IPS DF 6.9 (cell line): ENCODE measurements at places on chromosomes 3 and 15.

- no peak for DNase-seq
Measured at GRCh38 chr3:194259982-194260766, 91.0 kb downstream of the CPN2 start.

- no peak for DNase-seq
Measured at GRCh38 chr15:83318861-83319415, 34.5 kb upstream of the BNC1 start.

DNA sequence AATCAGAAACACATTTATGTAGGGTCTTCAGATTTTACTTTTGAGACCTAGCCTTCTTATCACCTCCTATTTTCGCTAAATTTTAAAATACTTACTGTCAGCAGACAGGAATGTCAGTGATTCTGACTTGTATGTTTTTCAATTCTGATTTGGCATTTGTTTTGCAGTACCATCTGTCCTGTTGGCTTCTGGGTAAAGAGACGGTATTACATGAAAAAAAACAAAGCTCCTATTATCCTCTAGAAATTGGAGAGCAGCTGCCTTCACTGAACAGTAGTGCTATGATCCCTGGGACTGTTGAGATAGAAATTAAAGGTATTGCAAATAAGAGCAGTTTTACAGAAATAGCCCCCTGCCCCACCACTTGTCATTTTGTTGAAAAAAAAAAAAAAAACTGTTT lies 8.4 kb downstream of the ARMC8 start:
- no peak for DNase-seq

- DNase-seq: no peak
Measured at GRCh38 chr3:63779227-63779626, 39.9 kb upstream of the C3orf49 start.

DNA sequence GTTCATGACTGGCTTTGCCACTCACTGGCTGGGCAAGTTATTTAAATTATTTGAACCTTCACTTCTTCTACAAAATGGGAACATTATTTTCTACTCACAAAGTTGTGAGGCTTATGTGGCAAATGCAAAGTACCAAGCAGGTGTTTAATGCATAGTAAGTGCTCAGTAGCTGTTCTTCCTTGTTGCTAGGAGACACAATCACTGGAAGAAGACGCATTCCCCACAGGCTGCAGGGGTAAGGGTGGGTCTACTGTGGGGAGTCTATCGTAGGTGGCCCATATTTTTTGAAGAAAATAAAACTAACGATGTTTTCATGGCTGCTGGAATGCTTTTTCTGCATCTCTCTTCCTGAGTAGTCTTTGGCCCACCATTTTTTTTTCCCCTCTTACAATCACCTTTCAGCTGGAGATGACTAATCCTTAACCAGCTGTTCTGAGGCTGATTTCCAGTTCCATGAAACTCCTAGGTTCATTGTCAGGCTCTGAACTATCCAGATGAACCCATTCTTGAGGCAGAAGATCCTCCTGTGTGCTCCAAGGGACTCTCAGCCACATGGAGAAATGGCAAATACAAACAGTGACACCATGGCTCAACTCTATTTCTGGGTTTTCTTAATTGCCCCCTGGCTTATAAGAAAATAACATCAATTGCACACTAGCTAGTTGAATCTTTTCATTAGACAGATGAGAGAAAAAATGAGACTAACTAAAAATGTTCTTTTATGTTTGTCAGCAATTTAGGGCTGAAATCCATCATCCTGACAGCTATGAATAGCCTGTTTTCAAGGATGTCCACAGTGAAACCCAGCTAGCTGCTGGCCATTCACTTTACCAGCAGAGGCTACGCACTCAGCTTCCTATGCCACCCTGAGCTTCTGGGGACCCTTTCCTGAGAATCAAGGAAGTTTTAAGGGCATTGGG lies 108.3 kb upstream of the ETV5 start:
- no peak for DNase-seq

DNA sequence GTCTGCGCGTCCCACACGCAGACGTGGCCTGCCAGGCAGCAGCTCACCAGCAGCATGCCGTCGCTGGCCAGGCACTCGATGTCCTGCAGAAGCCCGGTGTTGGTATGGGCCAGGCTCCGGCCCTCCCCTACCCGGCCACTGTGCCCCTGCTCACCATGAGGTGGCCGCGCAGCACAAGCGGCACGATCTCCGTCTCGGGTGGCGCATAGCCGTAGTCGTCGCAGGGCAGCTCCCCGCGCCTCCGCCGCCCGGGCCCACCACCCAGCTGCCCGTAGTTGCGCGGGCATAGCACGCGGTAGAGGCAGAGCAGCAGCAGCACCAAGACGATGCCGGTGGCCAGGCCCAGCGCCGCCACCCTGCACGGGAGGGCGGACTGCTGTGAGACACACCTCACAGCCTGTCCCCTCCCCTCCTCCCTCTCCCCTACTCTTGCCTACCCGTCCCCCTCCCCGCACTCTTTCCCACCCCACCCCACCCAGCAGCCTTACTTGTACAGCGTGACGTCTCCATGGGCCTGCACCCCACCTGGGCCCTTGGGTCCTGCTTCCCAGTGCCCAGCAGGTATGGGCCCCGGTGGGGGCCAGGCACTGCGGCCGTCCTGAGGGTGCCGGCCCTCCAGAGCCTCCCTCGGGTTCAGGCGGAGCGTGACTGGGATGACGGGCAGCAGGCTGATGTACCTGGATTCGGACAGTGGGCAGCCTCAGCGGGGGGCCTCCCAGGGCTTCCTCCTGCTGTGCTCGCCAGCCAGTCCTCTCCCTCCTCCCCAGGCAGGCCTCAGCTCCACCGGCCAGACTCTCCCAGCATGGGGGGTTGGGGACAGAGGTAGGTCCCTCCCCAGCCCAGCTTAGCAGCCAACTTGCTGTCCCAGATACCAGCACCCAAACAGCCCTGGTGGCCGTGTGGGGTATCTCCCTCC lies 37.6 kb downstream of the PTPN23 start:
- DNase-seq: no peak

DNA sequence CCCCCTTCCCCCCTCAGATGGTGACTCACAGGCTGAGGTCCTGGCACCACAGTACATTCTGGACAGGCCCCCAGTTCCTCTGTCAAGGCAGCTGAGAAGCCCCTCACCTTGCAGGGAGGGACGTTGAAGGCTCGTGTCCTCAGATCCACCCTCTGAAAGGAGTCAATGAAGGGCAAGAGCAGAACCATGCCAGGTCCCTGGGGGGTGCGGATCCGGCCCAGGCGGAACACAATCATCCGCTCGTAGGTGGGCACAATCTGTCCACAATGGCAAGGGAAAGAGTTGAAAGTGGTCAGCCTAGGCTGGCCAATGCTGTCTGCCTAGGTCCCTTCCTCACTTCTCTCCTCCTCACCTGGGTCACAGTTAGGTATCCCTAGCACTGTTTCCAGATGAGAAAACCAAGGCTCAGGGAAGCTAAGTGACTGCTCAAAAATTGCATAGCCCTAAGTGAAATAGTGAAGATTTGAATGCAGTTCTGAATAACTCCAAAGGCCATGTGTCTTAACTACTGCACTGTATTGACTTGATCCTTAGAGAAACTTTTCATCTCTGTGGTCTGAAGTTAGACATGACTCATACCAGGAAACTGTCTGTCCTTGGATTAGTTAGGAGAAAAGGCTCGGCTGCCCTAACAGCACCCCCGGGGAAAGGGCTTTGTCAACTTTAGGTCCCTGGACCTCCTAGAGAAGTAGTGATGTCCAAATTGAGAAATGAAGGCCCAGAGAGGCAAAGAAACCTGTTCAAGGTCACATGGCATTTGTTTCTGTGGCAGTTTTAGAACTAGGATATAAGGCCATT lies 2.9 kb downstream of the STOML1 start:
- no peak for DNase-seq

GRCh38 chr3:43855674-43856299 lies 165.0 kb downstream of the ABHD5 start:
- DNase-seq: no peak

- no peak for DNase-seq
Measured at GRCh38 chr15:55008421-55008820, 188.3 kb downstream of the RSL24D1 start.

DNA sequence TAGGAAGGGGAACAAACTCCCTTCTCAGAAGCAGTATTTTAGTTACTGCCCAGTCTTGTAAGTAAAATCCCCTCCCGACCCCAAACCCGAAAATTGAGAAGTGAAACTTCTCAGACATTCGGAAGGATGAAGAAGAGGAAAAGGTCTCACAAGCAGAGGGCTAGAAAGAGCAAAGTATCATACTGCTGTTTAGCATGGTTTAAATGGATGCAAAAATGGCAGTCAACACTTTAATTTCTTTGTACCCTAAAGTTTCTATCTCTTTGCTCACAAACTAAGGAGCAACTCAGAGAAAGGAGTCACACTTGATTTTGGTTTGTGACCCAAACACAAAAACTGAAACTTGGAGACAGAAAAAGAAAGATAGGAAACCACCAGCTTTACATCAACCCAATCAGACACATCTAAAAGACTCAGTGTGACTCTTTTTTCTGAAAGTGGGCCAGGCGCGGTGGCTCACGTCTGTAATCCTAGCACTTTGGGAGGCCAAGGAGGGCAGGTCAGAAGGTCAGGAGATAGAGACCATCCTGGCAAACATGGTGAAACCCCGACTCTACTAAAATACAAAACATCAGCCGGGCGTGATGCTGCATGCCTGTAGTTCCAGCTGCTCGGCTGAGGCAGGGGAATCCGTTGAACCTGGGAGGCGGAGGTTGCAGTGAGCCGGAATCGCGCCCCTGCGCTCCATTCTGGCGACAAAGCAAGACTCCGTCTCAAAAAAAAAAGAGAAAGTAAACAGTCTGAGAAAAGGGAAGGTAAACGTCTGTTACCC lies 63.2 kb upstream of the ATP11B start:
- no peak for DNase-seq

DNA sequence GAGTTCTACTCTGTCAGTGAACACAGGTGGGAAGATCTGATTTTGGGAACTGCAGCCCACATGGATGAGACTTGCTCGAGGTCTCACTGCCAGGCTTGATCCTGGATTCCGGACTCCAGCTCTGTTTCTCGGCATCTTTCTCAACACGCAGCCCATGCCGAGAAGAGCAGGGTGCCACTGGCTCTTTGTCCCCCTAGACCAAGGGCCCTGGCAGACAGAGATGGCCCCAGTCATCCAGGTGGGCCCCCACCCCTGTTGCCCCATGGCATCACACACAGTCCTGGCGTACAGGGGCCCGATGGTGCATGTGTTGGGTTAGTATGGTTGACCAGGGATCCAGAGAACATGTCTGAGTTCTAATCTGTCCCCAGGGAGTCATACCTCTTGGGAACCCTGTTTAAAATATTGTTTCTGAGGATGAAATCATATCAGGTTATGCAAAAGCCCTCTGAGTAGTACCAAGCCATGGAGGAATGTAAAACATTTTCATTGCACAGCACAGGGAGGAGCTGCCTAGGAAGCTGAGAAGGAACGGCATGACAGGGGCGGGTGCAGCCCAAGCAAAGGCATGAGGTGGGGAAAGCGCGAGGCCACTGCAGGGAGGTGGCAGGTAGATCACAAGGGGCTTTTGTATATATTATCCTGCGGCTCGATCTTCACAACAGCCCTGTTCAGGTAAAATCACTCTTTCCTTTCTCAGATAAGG lies 320.6 kb downstream of the UACA start:
- DNase-seq: no peak
